ENCODE measurements at places on chromosomes 2 and 18.
A peak's percentile ranks its signal among the peaks of the same experiment; 100 is the strongest.

GRCh38 chr2:200761266-200761665, 50.4 kb upstream of the BZW1 start:
- DNase-seq: peak; percentile 51

- DNase-seq: no peak
Observed at GRCh38 chr2:230589497-230590015, 123.1 kb upstream of the CAB39 start.

DNA sequence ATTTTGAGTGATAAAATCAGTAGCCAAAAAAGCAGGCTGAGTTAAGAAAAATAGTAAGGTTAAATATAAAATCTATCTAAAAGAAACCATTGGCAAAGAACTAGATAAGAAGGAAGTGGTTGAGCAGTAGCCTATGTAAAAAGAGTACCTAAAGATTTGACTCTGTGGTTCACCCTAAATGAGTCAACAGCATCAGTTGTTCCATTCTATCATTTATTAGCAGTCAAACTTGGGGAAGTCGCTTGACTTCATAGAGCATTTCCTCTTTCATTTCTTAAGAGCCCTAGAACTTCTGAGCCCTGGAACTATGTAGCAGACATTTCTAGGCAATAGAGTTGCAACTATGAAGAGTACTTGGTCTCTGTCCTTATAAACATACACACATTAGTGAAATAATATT, 381.7 kb downstream of the NUP35 start:
- DNase-seq: no peak

GRCh38 chr2:142675398-142675797, 202.1 kb upstream of the KYNU start:
- no peak for DNase-seq

GRCh38 chr2:118510807-118511206, 336.6 kb downstream of the EN1 start:
- no peak for DNase-seq

- peak; percentile 23 for DNase-seq
Observed at GRCh38 chr2:102473020-102473419, at the start of gene SLC9A4. TSS of gene SLC9A4 (plus strand) at chr2:102473226. CDS start at chr2:102473760, 534 bp downstream.

DNA sequence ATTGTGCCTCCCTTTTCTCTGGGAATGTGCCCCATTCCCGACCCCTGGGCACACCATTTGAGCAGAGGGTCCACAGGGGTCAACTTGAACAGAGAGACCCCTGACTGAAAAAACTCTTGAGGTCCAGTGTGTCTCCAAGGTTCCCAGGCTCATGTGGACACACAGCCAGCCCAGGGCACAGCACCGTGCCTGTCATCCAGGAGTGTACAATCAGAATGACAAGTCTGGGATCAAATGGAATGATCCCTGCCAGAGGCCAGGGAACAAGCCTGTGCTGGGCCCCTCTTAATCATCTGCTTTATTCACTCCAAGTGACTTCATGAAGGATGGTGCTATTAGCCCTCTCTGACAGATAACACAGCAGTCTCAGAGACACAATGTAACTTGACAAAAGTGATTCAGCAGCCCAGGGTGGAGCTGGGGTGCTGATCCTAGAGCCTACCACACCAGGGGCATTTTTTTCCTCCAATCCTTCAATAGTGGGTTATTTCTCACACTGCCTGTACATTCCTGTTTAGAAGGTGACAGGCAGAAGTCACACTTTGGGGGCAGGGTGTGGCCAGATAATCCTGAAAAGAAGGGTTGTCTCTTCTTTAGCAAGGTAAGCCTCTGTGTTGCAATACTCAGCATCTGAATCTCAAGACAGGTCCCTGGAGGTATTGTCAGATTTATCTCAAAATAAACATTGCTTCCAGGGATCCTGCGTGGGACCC, 84.0 kb upstream of the TMEM200C start:
- no peak for DNase-seq

DNA sequence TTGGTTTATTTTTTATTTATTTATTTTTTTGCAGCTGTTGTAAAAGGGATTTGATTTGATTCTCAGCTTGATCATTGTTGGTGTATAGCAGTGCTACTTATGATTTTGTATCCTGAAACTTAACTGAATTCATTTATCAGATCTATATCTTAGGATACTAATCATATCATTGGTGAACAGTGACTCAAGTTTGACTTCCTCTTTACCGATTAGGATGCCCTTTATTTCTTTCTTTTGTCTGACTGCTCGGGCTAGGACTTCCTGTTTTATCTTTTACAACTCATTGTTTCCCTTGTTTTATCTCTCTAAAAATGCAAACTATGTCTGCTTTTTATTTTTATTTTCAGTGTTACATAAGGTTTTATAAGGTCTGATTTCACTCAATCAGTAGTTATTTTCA, 23.6 kb downstream of the SP100 start:
- DNase-seq: no peak

GRCh38 chr2:40374543-40375240, 77.2 kb downstream of the SLC8A1 start:
- no peak for DNase-seq

DNA sequence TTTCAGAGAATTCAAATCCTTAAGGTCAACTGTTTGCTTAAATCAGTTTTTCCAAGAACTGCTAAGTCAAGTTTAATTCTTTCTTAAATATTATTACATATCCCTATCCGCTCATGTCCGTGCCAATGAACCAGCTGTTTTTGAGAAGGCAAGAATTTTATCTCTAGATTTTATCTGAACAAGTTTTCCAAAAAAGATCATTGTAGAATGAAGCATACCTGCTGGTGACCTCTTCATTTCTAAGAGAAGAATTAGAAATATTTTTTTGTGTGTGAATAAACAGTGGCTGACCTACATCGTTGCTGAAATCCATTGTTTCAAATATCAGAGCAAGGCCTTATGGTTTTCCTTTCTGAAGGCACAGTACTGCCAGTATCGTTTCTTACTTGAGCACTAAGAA, 58.4 kb upstream of the RND3 start:
- DNase-seq: no peak

DNA sequence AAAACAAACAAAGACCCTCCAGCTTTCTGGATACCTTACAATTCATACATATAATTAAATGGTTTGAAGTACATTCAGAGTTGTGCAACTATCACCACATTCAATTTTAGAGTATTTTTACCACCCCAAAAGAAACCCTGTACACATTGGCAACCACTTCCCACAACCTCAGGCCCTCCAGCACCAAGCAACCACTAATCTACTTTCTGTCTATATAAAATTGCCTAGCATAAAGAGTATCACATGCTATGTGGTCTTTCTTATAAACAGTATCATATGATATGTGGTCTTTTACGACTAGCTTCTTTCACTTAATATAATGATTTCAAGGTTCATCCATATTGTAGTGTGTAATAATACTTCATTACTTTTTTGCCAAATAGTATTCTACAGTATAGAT, 7.3 kb downstream of the IER3IP1 start:
- DNase-seq: no peak

DNA sequence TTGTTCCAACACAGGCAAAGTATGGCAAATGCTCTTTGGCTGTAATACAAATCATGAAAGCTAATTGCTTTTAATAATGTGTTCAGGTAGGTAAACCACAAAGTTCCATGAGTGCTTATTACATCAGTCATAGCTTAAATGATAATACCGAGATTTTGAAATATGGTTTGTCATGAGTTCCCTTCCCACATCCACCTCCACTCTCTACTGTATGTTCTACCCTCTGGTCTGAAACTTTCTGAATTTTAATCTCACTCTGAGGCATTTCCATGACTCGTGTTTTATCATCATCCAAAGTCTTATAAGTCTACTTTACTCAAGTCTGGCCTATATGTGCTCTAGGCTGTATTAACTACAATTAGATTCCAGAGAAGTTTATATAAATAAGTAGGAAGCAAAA, 354.8 kb downstream of the AKAIN1 start:
- DNase-seq: no peak

GRCh38 chr18:38019292-38019691, 453.7 kb upstream of the CELF4 start:
- DNase-seq: no peak

DNA sequence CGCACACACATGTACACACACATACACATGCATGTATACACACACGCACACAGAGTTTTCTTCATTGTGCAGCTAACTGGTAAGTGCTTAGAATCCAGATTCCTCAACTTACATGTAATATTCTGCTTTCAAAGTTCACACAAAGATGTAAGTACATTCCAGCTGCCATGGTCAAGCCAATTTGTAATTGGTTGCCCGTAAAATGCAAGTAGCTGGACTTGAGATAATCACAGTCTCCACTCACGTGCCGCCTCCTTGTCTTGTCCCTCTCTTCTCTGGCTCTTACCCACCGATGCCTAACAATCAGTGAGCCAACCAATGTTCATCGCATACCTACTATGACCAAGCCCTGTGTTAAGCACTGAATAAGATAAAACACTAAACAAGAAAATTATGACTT, 77.8 kb downstream of the SOCS6 start:
- DNase-seq: peak; percentile 48

DNA sequence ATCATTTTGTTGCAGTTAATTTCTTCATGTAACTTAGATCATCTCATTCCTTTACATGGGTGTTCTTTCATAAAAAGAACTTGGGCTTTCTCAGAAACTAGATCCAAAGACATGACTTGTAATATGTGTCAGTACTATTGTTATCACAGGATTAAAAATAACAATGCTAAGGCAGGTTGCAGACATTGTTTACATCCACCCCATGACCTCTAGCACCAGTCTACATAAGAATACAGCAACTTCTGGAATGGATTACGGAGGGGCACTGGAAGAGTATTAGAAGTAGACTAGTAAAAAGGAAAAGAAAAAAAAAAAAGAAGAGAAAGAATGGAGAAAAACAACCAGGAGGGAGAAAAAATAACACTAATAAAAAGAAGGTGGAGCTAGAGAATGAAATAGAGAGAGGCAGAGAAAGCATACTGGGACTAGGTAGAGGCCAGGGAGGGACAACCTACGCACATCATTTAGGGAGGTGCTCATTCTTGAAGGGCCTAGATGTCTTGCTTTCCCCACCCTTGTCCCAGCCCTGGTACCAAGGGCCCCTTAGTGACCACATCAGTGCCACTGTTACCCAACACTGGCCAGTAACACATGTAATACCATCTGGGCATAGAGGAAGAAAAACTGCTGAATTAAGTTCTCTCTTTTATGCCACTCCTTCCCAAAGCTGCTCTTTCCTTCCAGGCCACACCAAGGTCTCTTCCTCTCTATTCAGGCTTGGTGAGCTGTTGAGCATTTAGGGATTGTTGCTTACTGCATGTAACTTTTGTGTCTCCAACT, 70.6 kb upstream of the KLF7 start:
- DNase-seq: no peak

GRCh38 chr2:182594286-182594685, 121.8 kb upstream of the DNAJC10 start:
- DNase-seq: peak; percentile 78

- DNase-seq: no peak
Observed at GRCh38 chr2:208266553-208266893, 468 bp downstream of the PIKFYVE start.

GRCh38 chr2:100820273-100820522, 259 bp downstream of the NPAS2 start:
- DNase-seq: no peak

DNA sequence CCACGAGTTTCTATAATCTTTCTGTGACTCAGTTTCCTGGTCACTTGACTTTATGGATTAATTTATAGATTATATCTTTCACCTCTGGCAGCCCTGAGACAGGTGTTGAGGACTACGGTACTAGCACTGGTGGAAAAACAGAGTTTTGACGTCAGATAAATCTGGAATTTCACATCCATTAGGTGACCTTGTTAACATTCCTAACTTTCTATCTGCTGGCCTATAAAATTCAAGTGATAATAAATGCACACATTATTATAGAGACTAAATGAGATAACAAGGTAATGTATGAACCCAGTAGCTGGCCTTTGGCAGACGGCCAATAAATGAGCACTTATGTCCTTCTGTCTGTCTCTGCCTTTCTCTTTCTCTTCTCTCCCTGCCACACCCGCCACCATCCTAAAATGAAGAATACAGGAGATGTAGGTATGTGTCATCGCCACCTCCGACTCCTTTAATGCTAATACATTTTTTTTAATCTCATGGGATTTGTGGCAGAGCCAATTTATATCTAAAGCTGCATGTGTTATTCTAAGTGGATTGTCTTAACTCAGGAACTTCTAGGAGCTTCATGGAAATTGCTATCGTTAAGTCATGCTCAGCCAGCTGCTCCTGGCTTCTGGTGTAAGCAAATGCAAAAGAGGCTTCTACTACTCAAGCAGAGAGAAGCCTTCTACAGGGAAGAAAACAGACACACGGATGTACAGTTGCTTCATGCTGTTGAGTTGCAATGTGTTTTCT, 2.3 kb downstream of the TM4SF20 start:
- DNase-seq: peak; percentile 79

- no peak for DNase-seq
Observed at GRCh38 chr2:68877079-68877772, 6.0 kb upstream of the BMP10 start.

- no peak for DNase-seq
Observed at GRCh38 chr2:134454931-134455330, 201.1 kb downstream of the MGAT5 start.

GRCh38 chr2:100408104-100408503, 9.4 kb downstream of the CHST10 start:
- no peak for DNase-seq
